Placental pericyte (primary cell): ENCODE measurements at places on chromosomes 5 and 9. TPM values are rescaled to one million over a fixed set of nuclear protein-coding genes. Genes with fewer than 3 reads are reported as not detected.

GTF3C5 gene
- 46.2 and 56.7 TPM in 2 replicates for total RNA-seq

FEM1C gene
- total RNA-seq: 14.0 and 17.8 TPM in 2 replicates

PCDHB13 gene
- total RNA-seq: 0.22 and 0.29 TPM in 2 replicates

PHYHD1 gene
- 3.6 and 24.5 TPM in 2 replicates for total RNA-seq

BTNL8 gene
- not detected in 2 replicates for total RNA-seq

CDKN2A gene
- 16.9 and 18.5 TPM in 2 replicates for total RNA-seq

KCNV2 gene
- not detected in 2 replicates for total RNA-seq

WDR31 gene
- 0.43 and 1.3 TPM in 2 replicates for total RNA-seq

GRXCR2 gene
- not detected in 2 replicates for total RNA-seq

ANKRD18A gene
- total RNA-seq: not detected in 2 replicates

BTNL3 gene
- total RNA-seq: not detected in 2 replicates

SLIT3 gene
- 0.29 and 0.66 TPM in 2 replicates for total RNA-seq

C9 gene
- 0.44 TPM in 1 of 2 replicates, not detected in the other for total RNA-seq

RASGRF2 gene
- total RNA-seq: 53.2 and 53.7 TPM in 2 replicates
